ENCODE measurements at places on chromosomes 4 and X.

DNA sequence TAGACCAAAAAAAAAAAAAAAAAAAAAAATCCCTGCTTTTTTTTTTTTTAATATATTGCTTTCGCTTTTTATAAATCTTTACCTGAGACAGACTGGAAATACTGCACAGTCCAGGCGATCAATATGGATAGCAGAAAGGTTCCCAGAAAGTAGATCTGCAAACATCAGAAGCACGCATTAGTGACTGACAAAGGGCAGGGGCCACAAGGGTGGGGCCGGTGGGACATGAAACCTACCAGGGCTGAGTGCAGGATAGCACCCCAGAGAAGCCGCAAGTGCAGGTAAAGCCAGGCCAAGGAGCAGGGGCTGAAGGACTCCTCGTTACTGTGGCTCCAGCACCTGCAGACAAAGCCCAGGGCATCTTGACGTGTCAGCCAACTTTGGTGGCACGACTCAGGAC is 101.8 kb downstream of the SLC34A2 start:
- no peak for DNase-seq

- DNase-seq, result no peak
These were observed 892 bp downstream of the IL1RAPL2 start for GRCh38 chrX:104566681-104567501.

GRCh38 chr4:156662921-156663320 is 308.7 kb downstream of the PDGFC start:
- DNase-seq, result no peak

GRCh38 chrX:11111947-11112346 is 815 bp downstream of the HCCS start:
- DNase-seq, result no peak

- DNase-seq, result no peak
These were observed 5.7 kb upstream of the PLCXD1 start for GRCh38 chrX:275476-275966.

DNA sequence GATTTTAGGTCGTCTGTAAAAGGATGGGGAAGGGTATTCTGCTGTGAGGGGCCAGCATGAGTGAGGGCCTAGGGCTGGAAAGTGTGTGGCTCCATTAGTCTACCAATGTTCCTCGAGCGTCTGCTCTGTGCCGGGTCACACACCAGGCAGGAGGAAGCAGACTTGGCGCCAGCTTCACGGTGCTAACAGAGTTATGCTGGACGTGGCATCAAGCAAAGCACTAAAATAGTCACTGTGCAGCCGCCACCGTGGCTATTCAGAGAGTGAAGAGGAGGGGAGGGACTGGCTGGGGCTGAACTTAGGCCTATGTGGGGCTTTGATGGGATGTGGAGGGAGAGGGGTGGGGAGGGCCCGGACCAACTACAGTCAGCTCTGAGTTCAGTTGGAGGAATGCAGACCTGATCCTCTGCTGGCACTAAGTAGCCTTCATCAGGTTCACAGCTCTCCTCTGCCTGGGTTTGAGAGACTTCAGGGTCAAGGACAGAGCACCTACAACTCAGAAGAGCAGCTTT is 83.9 kb upstream of the MSX1 start:
- no peak for DNase-seq

GRCh38 chr4:75385106-75385505 is 129.1 kb downstream of the RCHY1 start:
- DNase-seq, result no peak

DNA sequence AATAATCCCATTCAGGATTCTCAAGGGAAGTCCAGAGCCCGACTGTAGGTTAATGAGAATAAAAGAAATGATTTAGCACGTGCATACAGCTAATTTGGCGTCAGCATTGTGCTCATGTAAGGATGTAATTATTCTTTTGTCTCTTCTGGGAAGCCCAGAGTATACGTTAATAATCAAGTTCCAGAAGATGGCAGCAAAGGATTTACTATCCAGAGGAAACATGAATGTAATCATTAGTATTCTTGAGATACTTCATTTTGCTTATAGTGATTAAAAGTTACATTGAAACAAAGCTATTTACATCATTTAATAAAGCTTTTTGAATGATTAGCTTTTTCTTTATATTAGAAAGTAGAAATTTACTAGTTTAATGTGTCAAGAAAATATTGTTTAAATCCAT is 27.1 kb upstream of the MAP9 start:
- DNase-seq, result no peak

DNA sequence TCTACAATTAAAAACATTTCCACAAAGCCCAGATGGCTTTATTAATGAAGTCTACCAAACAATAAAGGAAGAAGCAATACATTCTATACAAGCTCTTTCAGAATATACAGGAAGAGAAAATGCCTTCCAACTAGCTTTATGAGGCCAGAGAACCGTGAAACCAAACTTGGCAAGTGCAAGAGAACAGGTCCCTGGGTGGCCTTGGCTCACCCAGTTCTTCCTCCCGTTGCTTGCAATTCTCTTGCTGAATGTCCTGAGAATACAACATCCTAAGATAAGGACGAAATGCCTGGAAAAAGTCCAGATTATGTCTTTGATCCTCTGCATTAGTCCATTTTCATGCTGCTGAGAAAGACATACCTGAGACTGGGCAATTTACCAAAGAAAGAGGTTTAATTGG is 204.9 kb downstream of the MAD2L1 start:
- DNase-seq, result no peak

DNA sequence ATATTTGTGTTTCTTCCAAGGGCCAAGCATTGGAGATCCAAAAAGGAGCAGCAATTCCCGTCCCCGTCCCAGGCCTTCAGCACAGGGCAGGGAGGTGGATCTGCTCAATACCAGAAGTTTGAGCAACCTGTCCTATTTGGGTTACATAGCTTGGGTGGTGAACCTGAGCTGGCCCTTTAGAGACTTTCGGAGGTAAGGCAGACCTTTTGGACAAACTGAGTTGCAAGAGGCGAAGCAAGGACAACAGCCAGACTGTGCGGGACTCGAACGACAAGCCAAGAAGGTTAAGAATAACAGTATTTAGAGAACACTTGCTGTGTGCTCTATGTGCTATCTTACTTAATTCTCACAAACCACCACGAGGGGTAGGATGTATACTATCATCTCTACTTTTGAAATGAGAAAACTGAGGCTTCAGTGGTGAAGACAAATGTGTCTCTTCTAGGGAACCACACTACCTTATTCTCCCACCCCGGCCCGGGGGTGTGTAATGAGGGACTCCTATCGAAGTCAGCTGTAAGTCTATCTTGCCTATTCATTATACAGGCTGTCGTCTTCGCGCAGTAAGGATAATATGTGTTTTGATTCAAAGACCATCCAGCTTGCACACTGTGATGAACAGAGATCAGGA is 1.3 kb downstream of the NOP14 start:
- DNase-seq, result no peak

GRCh38 chr4:102402223-102402622 is 56.9 kb upstream of the SLC39A8 start:
- DNase-seq, result no peak

DNA sequence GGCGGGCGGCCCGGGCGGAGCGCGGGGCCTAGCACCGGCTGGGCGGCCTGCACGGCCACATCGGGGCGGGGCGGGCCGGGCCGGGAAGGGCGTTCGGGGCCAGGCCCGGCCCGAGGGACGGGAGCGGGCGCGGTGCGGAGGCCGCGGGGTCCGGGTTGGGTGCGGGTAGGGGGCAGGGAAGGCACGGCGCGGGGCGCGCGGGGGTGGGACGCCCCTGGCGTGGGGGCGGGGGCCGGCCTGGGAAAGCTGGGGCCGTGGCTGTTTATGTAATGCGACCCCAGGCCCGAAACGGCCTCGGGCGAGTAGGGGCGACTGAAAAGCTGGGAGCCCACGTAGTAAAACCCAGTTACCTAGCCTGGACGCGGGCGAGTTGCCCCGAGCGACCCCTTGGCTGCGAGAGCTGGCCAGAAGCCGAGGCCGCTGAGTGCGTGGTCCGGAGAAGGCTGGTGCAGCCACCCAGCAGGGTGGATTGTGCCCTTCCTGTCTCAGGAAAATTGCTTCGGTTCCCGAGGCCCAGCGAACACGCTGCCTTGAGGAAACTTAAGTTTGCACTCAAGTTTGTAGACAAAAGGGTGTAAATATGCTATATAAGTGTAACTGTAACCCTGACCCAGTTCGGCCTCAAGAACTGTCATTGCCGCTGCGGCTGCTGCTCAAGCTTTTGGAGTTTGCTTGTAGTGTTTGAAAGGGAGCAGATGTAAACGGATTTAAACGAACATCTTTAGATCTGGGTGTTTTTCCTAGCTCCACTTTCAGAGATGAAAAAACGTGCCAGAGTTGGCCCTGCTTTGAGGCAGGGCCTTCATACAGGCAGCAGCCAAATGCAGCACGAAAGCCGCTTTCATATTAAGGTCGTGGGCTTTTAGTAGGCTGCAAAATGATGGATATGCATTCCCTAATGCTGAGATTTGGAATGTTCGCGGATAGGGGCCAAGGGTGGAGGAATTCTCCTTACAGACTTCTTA is 674 bp downstream of the SEC24B start:
- no peak for DNase-seq

Data from thoracic aorta (tissue), 2 donors.